ENCODE measurements at places on chromosomes 6 and 20.

DNA sequence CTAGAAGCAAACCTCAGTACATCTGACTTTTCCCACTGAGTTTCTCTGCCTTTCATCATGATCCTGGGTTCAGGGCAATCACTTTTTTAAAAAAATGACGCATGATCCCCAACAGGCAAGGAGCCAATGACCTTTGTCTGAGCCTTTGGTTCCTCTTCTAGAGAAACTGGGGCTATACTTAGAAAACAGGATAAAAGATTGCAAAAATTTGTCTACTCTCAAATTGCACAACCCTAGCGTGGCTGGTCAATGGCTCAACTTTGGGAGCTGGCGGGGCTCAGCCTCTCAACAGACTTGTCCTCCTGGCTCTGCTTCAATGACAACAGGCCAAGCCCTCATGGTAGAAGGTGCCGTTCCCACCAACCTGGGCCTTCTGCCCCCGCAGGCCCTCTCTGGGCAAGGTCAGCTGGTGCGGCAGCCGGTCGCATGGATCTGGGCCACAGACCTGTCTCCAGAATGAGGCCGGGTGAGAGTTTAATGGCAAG, 48.7 kb downstream of the PDYN start:
- DNase-seq = no peak

DNA sequence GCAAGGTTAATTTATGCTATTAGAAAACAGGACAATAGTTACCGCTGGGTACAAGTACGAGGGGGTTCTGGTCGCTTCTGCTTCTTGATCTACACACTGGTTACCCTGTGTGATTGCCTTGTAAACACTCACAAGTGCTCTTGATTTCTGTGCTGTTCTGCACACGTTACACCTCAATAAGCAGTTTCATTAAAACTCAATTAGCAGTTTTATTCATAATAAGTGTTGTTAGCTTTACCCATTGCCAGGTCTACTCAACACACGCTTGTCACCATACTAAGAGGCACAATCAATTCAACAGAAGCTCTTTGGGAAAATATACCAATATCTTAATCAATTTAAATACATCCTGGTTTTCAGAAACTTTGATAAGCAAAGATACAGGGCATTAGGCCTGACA, 20.4 kb downstream of the BMP7 start:
- DNase-seq = no peak

- no peak for DNase-seq
Measured at GRCh38 chr6:163646133-163646532, 231.6 kb downstream of the QKI start.

GRCh38 chr6:142867355-142867801, 77.6 kb downstream of the HIVEP2 start:
- DNase-seq = no peak

- DNase-seq = no peak
Measured at GRCh38 chr6:106199998-106200397, 113.9 kb downstream of the PRDM1 start.

DNA sequence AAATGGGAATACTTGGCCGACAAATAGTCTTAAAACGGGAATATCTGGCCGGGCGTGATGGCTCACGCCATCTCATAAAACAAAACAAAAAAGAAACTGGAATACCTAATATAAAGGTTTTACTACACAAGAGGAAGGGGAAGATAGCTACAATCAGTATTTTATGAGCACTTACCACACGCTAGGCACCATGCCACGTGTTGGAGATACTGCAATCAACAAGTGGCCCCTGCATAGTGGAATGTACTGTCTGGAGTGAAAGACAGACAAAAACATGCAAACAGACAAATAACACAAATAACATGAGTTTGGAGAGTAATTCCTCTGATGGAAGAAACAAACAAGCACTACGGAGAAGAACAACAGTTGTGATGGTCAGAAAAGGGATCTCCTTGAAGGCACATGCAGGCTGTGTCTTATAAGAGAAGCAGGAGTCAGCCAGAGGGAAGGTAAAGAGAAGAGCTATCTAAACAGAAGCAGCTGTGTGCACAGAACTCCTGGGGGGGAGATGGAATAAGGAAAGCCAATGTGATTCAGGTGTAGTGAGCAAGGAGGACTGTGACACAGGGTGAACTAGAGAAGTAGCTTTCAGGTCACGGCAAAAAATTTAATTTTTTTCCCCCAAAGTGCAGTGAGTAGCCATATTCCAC, 39.1 kb upstream of the AKIRIN2 start:
- DNase-seq = no peak

GRCh38 chr6:12024216-12024615, 12.1 kb downstream of the HIVEP1 start:
- DNase-seq = no peak

GRCh38 chr6:89596056-89596455, 42.5 kb downstream of the LYRM2 start:
- no peak for DNase-seq

DNA sequence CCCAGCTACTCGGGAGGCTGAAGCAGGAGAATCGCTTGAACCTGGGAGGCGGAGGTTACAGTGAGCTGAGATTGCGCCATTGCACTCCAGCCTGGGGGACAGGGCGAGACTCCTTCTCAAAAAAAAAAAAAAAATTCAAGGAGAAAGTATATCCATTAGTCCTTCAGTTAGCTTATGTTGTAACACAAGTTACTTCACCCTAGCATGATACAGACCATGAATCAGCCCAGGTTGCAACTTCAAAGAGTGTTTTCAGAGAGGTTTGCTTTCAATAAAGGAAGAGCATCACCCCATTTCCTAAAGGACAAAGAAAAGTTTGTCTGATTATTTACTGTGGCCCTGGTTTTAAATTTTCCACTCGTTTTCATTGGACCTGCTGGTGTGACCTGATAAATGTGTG, 73.0 kb downstream of the SERAC1 start:
- no peak for DNase-seq

DNA sequence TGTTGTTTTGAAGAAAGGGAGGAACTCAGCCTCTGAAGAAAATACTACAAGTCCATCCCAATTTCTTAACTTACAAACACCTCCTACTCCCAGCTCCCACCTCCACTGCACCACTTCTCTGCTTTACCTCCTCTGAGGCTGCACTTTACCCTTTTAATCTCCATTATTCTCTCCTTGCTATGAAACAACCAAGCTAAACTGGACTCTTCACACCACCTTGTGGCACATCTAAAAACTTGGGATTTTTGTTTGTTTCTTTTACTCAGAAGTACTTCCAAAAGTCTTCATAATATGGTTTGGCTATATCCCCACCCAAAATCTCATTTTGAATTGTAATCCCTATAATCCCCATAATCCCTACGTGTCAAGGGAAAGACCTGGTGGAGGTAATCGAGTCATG, 142.2 kb downstream of the MOXD1 start:
- DNase-seq = no peak

GRCh38 chr6:712805-713204, 19.9 kb upstream of the EXOC2 start:
- DNase-seq = no peak

DNA sequence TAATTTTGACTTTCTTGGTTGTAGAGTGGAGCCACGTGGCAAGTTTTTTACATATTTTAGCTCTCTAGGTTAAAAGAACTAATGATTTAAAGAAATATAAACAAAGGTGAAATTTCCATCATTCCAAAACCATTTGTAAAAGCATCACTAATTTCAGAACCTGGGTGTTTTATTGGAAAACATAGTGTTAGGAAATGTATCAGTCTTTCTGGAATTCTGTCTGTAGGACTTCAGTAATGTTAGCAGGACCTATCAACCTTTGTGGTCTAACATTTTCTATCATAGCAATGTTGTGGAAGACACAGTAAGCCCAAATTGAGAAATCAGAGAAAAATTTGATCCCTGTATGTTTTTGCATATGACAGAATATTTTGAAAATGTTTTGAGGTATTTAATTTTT, 28.3 kb downstream of the L3MBTL3 start:
- no peak for DNase-seq

GRCh38 chr20:2625062-2625461, 27.4 kb upstream of the NOP56 start:
- DNase-seq = no peak

DNA sequence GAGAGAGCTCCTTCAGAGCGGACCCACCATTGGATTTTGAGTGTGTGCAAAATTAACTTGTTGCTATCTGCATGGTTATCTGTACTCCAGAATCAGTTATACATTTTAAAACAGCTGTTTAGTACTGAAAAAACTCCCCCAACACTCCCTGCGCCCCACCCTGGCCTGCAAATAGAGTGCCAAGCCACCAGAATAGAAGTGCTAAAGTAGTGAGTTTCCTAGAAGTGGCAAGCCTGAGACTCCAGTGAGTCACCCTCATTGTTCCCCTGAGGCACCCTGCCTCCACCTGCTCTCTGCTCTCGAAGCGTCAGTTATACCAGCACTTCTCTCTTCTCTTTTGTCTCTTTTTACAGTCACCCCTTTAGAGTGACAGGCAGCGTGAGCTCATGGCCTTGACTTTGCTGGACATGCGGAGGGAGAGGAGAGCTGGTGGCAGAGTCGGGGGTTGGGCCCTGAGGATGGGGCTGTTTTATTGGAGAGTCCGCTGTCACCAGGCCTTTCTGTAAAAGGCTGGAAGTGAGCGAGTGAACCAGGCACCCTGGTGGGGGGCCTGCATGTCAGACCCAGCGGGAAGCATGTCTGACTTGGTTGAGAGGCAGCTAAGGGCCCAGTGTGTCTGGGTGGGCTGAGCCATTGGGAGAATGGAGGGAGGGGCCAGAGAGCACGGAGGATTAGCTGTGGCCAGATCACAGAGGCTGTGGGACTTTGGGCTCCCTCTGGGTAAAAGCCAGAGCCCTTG, 10.4 kb downstream of the IGF2R start:
- DNase-seq = peak; percentile 40

- DNase-seq = no peak
Measured at GRCh38 chr6:75430631-75431325, 62.8 kb downstream of the FILIP1 start.

GRCh38 chr6:156283091-156283490, 494.1 kb upstream of the ARID1B start:
- DNase-seq = no peak

GRCh38 chr6:44057238-44057930, 69.9 kb downstream of the MRPL14 start:
- no peak for DNase-seq

DNA sequence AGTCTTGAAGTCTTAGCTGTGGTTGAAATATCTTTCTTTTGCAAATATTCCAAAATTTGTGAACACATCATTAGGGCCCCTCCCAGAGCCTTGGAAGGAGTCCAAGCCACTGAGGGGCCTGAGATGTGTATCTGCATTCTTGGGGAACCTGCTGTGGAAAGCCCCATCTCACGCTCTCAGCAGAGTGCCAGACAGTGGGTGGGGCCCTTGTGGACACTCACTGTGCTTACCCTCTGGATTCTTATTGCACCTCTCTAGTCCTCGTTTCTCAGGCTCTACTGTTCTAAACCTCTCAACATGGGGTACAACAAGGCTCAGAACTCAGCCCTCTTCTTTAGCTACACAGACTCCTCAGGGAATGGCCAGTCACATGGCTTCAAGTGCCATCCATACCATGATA, 416.2 kb upstream of the CDH4 start:
- DNase-seq = no peak

- no peak for DNase-seq
Measured at GRCh38 chr6:44512868-44513741, 125.6 kb downstream of the CDC5L start.

DNA sequence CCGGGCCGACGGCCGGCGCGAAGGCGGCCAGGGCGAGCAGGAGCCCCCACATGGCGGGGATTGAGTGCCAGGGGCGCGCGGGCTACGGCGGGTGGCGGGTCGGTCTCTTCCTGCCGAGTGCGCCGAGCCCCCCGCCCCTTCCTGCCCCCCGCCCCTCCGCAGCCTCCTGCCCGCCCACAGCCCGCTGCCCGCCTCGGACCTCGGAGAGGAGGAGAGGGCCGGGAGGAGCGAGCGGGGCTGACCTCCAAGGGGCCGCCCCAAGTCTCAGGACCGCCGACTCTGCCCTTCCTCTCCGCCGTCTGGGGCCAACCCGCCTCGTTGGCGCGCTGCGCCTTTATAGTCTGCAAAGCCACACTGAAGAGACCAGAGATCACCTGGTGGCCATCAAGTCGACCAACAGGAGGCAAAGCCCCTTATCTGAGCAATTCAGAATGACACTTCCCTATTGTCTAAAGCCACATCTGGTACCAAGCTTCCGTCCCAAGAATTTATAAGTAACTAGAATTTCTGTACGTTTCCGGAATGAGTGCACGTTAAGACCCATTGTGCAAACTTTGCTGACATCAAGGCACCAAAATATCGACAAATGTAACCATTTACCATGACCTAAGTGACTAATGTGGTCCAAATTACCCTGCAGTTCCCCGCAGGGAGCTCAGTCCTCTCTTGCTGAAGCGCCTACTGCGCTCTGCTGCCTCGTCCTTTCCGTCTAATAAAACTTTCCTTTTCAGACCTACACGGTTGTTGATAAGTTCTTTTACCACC, at the start of gene CPXM1:
Gene CPXM1 (minus strand): TSS at position 107 of the 765 bp plus-strand sequence. CDS start 55 bp downstream, at position 52.
- no peak for DNase-seq

DNA sequence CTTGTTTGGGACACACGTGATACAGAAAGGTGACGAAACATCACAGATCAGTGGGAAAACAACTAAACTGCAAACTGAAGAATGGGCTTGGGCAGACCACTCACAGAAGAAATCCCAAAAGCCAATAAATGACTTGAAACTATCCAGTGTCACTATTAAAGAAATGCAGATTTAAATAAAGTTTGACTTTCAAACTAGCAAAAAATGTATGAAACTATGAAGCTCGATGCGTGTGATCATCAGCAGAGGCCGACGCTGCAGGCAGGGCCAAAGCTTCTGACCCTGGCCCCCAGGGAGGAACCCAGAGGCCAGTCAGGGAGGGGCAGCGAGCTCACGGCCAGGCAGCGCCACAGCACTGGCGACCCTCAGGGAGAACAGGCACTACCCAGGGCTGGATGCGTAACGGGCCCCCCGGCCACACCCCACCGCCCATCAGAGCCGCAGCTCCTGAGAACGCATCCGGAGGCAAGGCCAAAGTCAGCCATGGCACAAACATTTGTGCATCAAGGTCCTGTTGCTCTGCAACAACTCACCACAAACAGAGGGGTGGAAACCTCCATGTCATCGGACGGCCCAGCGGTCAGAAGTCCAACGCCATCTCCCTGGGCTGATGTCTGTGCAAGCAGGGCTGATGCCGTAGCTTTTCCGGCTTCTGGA, 94.1 kb downstream of the YTHDF1 start:
- no peak for DNase-seq
